ENCODE measurements at places on chromosomes 4 and X.

DNA sequence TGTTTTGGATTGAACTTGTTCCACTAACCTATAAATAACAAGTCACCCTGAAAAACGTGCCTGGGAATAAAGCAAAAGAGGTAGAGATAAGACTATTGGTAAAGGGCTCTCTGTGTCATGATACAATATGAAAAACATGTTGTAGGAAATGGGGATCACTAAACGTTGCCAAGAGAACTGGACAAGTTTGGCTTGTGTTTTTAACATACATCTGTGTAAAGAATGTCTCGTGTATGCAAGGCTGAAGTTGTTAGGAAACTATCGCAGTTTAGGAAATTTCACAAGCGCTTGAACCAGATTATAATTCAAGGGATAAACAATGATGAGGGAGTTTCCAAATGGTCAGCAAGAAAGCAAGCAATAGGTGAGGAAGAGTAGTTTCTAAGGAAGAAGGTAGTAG, 655.8 kb downstream of the PCDH7 start:
- DNase-seq: no peak

DNA sequence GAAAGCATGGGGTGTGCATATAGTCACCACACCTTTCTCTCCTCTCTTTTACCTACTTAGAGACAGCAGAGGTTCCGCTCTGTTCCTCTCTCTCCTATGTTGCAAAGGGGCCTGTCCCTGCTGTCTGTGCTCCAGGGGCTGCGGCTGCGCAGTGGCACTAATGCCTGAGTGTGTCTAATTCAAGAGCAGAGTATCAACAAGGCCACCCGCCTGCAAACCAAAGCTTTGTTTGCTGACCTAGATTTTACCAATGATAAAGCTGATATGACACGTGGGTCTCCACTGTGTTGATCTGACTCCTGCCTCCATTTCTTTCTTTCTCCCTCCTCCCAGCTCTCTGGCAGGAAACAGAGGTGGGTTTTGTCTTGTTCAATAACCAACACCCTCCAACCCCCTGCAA, 74.9 kb downstream of the NSG1 start:
- no peak for DNase-seq

DNA sequence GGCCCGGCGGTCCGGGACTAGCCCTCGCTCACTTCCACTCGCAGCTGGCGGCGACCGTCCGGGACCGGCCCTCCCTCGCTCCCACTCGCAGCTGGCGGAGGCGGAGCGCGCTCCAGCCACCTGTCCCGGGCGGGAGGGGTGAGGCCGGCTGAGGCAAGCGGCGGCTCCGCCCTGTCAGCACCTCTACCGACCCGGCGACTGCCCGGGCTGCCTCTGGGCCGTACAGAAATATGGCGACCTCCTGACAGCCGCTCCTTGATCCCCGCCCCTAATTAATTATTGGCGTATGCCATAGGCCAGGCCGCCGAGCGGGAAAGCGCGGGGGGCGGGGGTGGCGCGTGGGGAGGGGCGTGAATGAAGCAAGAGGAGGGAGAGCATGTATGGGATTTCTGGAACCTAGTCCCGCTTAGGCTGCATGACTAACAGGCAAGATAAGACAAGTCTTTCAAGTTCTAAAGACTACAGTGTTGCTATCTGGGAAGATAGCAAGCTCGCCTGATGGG, at the start of gene MORC4:
TSS of gene MORC4 (minus strand) at position 200 of the 503 bp plus-strand sequence. CDS start 243 bp downstream, outside the sequence.
- peak; percentile 54 for DNase-seq

DNA sequence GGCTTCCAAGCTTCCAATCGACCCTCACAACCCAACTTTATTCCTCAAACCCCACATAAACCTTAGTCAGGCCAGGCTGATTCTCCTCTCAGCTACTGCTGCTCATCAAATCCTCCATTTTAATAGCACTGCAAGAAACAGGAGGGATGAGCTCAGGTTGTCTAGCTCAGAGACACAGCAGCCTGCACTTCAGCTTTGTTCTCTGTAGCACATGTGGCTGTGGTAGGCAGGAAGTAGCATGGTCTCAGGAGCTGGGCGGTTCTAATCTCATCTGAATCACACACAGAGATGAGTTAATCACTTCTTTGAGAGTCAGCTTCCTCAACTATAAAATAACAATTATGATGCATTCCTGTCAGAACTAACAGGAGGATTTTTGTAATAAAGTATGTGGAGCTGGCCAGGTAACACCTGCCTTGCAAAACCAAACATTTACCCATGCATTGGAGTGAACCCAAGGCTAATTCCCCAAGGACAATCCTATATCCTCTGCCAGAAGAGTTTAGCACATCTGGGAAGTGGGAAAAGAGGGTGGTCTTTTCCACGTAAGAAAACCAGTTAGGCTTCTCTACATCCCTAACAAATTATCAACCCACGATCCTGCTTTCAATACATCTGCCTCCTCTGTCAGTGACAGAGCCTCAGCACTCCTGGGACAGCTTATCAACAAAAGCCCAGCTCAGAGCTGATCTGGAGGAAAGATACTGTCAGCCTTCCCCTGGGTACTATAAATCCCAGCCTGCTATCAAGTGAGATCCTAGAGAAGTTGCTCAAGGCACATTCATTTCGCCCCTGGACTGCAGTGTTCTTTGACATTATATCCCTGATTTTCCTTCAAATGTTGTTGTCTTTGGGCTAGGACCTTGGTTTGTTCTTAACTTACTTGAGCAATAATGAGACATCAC, 32.8 kb downstream of the ELOVL6 start:
- DNase-seq: no peak

GRCh38 chrX:10569946-10570345, 50.4 kb downstream of the MID1 start:
- no peak for DNase-seq

DNA sequence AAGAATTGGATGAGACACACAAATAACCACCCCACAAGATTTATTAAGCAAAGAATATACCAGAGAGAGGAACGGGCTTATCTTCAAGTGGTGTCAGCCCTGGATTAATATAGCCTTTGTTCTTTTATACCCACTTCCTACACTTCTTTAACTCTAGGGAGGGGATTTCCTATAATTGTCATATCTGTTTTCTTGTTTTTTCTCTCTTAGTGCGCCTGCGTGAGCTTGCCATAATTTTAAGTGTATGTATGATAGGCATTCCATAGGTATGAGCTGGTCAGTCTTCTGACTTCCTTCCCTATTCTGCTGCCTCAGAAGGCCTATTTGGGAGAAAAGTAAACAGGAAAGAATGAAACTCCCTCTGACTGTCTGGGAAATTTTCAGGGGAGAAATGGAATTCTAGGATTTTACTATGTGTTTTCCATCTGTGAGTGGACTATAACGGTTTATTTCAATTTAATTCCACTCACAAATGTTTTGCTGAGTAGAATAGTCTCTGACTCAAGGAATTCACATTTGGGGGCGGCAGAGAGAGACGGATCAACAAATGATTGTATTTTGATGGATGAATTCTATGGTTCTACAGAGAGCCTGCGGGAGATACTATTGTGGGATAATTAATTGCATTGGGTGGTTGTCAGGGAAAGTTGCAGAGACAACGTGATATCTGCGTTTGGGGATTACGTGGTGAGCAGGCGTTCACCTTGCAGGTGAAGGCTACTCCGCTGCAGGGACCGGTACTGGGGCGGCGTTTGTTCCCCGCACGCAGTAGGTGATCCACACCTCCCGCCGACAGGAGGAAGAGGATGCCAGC, 626 bp upstream of the CEP135 start:
- peak; percentile 11 for DNase-seq

DNA sequence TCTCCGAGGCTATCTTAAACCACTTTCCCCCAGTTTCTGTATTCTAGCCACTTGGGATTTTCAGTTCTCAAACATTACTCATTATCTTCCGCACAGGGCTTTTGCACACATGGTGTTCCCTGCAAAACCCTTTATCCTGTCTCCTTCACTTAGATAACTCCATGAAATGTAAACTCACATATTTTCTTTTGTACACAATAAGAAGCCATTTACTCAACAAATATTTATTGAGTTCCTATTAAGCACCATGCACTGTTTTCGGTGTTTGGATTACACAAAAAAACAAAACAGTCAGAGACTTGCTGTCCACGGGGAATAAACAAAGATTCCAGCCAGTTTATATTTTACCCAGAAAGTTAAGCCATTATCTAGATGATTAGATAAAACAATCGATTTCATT, 42.5 kb upstream of the UNC5C start:
- DNase-seq: no peak

GRCh38 chr4:17723648-17724047, 57.8 kb downstream of the FAM184B start:
- DNase-seq: no peak

DNA sequence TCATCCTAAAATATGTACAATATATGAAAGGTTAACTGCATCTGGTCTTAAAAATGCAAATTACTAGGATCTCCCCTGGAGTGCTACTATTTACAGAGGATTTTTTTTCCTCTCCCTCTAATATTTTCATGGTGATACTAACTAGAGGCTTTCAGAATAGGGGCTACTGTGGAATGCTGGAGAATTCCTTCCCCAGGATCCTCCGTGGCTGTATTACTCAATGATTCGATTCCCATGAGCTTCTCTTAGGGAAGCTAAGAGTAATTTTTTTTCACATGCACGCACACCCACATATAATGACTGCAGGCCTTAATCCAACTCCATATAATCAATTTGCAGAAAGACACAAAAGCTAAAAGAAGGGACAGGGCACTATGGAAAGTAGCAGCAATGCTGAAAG, 184.7 kb downstream of the ARHGAP6 start:
- DNase-seq: no peak

DNA sequence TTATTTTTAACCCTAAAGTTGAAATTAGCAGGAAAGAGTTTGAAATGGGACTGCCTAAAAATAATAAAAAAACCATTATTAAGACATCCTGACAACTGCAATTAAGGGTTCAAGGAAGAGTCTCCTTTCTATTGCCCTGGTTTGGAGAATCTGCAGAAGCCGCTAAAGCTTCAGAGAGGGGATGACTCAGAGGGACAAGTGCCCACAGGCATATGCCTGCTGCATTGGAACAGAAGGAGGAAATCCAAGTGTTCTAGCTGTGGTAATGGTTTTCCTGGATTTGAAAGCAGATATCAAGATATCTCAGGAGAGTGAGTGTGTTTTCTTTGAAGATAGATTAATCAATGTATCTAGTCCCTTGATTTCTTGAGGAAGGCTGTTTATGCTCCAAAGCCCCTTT, 235.1 kb upstream of the TAPT1 start:
- no peak for DNase-seq

DNA sequence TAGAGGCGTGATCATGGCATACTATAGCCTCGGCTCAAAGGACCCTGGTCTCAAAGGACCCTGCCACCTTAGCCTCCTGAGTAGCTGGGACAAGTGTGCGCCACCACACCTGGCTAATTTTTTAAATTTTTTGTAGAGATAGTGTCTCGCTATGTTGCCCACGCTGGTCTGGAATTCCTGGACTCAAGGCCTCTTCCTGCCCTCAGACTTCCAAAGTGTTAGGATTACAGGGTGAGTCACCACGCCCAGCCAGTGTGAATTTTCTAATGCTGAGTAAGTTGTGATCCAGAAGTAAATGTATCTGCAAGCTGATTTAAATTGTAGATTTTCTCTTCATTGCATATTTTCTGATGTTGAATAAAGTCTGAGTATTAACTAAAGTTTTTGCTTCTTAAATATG, 2.6 kb upstream of the ZNF674 start:
- no peak for DNase-seq

- no peak for DNase-seq
Measured at GRCh38 chrX:2340991-2341390, 159.8 kb downstream of the DHRSX start.
